AML-193 (cell line): ENCODE measurements at places on chromosomes 2 and 18.
A peak's percentile ranks its signal among the peaks of the same experiment; 100 is the strongest.

GRCh38 chr2:215712871-215713790 lies 277.3 kb upstream of the FN1 start:
- DNase-seq = no peak

GRCh38 chr2:11155381-11156035 lies at the start of gene SLC66A3:
Gene SLC66A3, plus strand, starts transcription at chr2:11155467. Its CDS starts 80 bp downstream, at chr2:11155547.
- peak; percentile 68 for DNase-seq

DNA sequence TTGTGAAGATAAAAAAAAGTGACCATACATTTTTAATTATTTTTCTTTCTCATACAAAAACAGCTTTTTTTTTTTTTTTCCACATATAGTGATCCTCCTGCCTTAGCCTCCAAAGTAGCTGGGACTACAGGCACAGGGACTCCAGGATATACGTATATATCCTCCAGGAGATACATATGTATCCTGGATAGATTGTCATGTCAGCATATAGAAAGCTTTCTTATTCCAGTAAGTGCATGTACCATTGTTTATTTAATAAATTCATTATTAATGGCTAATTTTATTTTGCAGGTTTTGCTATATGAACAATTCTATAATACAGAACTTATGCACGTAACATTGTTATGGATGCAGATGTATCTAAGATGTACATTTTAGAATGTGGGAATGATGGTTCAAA lies 138.7 kb downstream of the DOK6 start:
- no peak for DNase-seq

GRCh38 chr2:82789851-82790205 lies 1669.3 kb downstream of the SUCLG1 start:
- no peak for DNase-seq

GRCh38 chr18:7579176-7579917 lies 12.2 kb downstream of the PTPRM start:
- no peak for DNase-seq

DNA sequence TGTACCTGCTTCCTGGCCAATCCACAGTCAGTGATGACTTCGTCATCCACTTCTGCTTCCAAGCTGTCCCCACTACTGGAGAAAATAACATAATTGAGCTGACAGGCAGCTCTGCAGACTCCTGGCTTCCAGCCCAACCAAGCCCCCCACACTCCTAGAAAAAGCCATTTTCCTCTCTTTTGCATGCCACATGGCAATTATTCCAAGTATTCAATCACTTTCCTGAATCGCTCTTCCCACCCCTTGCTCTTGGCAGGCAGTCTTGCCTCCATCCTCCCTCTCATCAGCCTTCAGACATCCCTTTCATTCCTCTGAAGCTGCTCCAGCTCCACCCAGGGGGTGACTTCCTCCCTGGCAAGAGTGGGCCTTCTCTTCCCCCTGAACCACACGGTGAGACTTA lies 14.3 kb upstream of the ST8SIA5 start:
- no peak for DNase-seq

DNA sequence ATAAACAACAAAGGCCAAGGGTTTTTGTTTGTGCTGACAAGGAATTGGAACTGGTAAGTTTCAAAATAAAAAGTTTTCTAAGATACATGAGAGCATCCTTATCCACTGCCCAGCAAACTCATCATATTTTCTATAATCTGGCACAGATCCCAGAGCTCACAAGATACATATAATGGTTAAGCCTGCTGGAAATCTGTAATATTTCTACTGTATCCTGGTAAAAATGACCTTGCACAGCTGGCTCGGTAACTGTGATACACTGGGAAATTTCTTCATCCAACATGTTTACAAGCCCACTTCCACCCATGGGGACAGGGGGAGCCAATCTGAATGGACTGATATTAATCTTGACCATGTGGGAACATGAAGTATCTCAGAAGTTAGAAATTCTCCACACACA lies 425.4 kb upstream of the MMADHC start:
- DNase-seq = no peak
